Stimulated activated CD4-positive, alpha-beta T cell treated with anti-CD3 and anti-CD28 coated beads, Interleukin-1b, Interleukin-23, amount 100 ng/mL, for 48 hours (primary cell): ENCODE measurements at places on chromosomes 16 and 17.

DNA sequence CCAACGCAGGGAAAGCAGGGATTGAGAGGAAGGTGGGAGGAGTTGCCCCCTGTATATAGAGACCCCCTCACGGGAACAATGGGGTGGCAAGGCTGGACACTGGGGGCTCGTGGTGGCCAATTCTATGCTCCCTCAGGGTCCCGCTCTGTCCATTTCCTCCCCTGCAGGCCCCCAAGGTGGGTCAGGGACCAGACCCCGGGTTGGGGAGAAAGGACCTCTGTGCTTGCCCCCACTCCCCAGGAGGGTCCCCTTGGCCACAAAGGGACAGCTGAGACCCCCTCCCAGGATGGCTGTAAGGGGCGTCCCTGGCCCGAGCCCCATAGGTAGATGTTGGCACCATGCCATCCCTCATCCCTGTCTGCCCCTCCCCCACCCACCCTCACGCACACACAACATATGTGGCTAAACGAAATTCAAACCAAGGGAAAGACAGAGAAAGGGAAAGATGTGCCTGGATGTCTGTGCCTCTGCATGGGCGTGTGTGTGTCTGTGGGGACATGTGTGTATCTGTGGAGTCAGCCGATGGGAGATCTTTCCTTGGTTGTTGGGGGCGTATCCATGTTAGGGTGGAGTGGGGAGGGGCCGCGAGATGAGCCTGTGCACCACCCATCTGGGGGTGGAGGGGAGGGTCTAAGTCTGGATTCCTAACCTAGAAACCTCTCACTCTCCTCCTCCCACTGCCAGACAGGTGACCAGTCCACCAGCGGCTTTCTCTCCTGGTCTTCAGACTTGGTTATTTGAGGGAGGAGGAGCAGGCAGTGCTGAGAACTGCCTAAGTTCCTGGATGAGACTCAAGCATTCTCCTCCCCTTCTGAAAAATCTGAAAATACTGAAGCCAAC is 642 bp upstream of the NEUROD2 start:
- no peak for DNase-seq

DNA sequence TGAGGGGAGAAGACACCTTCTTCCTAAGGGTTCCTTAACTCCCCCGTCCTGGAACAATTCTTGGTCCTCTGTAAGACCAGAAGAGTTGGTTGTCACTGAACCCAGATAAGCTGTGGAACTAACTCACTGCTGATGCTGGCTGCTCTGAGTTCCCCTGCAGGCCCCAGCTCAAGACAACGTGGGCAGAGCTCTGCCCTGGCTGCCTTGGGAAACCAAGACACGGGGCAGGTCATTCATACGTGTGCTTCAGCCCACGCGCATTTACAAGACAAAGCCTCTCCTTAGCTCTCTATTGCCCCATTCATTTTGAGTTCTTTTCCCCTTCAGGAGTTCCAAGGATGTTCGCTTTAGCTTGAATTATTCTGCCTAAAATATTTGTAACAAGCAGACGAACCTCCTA is 3.4 kb upstream of the NAT9 start:
- DNase-seq: no peak

GRCh38 chr17:64230791-64231408 is 32.2 kb downstream of the TEX2 start:
- DNase-seq: no peak

DNA sequence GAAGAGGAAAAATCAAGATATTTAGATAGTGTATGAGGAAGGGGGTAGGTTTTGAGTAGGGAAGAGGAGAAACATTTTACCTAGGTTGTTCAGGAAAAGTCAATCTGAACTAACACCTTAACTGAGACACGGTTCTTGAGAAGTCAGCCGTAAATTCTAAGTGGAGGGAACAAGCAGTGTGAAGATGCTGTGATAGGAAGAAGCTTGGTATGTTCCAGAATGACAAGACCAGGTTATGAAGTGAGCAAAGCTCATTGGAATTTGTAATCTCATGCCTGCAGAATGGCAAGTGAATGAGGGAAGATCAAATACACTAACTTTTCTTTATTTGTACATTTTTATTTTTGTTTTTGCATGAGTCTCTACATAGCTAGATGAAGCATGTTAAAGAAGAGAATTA is 307.6 kb downstream of the ZFHX3 start:
- DNase-seq: no peak

DNA sequence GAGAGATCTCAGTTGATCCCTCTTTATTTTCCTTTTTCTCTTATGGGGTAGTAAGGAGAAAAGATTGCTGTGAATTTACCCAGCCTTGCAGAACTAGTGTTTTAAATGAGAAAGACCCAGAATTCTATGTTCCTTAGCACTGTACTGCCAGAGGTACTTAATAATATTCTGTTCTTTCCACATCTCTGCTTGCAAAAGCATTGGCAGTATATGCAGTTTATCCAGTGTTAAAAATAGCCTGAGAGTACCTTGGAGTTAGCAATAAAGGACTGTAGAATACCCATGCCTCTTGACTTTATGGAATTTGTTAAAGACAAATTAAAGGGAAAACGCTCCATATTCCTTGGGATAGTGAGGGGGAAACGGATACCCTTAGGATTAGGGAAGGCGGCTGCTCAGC is 11.9 kb downstream of the SLC7A6 start:
- DNase-seq: no peak

- DNase-seq: no peak
Measured at GRCh38 chr17:73609060-73609459, 35.2 kb downstream of the SDK2 start.

DNA sequence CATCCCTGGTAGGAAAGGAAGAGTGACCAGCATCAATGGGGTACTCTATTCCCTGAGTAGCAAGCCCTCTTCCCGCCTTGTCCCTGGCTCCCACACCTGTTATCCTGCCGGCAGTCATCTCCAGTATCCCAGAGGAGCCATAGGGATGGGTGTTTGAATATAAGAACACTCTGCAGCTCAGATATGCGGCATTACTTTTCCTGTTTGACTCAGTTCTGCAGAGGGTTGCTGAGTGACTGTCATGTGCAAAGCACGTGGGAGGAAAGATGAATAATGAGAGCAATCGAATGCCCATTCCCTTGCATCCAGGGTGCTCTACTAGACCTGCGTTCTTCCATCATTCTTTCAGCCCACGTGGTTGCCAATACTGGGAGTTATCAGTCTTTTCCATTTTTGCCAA is 115.1 kb downstream of the PRKCB start:
- peak; percentile 30 for DNase-seq

DNA sequence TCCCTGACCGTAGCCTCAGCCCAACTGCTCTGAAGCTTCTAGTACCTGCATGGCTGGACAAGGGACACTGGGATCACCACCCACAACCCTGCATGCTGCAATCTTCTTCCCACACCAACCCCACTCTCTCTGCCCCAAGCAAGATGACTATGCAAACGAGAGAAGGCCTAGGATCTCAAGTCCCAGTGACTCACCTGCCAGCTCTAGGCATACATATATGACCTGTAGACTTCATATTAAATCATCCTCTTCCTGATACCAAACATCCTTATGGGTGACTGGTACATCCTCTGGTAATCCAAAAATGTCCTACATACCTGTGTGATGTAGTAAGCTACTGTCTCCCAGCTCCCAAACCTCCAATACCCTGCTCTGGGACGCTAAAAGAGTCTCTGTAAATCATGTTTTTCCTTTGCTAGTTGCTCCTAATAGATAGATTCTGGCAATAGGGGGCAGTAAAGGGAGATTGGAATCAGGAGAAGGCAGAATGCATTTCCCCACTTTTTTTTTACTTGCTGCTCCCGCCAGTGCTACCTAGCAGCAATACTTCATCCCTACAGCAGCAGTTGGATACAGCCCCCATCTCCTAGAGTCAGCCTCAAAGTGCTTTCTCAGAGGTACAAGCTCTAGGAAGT is 43.4 kb upstream of the SOX9 start:
- no peak for DNase-seq

DNA sequence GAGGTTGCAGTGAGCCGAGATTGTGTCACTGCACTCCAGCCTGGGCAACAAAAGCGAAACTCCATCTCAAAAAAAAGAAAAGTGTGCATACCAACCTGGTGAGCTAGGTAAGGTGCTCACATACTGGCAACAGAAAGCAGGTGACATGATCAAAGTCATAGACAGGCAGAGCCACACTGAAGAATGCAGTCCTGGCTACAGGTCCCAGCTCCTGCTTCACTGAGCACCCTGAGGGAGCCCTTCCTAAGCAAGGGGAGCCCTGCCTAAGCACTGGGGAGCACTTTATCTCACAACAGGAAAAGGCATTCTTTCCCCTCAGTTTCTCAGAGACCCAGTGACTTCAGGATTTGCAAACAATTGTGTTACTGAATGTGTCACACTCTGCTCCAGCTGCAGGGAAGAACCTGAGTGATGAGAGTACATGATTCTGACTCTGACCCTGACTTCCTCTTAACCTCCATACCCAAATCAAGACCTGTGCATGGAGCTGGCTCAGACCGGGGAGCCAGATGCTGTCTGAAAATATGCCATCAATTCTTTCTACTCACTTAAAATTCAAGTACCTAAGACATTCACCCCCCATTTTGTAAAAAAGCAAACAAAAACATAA is 40.5 kb downstream of the ANKRD11 start:
- no peak for DNase-seq

DNA sequence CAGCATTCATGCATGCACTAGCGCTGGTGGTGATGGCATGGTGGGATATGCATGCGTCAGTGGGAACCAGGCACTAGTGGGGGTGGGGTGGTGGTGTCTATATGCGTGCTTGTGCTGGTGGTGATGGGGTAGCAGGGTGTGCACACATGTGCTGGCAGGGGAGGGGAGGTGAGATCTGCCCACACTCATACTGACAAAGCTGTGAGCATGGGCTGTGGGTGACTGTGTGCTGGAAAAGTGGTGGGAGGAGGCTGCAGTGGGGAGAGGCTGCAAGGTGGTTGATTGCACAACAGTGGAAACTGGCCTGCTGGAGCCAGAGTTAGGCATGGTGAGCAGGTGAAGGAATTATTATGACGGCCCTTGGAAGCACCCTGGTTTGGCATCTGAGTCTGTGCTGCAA is 31.3 kb upstream of the TEKT1 start:
- no peak for DNase-seq

DNA sequence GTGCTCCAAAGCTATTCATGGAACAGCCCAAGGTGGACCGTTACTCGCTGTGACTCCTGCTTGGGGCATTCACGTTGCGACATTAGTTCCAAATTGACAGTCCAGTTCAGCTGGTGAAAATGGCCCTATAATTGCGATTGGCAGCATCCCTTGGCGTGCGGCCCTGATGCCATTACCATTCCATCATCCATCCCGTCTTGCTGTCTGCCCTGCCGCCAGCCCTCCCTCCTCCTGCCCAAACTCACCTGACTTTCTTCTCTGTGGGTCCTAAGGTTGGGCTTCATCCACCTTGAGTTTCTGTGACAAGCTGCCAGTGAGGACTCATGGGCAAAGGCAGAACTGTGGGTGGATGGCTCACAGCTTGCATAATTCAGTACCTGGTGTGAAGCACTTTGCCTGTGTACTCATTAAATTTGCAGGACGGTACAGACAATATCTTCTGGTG is 104.6 kb downstream of the RPTOR start:
- DNase-seq: no peak
